Hematopoietic multipotent progenitor cell (in vitro differentiated cells): ENCODE measurements at places on chromosomes 2 and 18.
A peak's percentile ranks its signal among the peaks of the same experiment; 100 is the strongest.

GRCh38 chr2:190407246-190407661 lies 901 bp upstream of the MFSD6 start:
- no peak for DNase-seq

DNA sequence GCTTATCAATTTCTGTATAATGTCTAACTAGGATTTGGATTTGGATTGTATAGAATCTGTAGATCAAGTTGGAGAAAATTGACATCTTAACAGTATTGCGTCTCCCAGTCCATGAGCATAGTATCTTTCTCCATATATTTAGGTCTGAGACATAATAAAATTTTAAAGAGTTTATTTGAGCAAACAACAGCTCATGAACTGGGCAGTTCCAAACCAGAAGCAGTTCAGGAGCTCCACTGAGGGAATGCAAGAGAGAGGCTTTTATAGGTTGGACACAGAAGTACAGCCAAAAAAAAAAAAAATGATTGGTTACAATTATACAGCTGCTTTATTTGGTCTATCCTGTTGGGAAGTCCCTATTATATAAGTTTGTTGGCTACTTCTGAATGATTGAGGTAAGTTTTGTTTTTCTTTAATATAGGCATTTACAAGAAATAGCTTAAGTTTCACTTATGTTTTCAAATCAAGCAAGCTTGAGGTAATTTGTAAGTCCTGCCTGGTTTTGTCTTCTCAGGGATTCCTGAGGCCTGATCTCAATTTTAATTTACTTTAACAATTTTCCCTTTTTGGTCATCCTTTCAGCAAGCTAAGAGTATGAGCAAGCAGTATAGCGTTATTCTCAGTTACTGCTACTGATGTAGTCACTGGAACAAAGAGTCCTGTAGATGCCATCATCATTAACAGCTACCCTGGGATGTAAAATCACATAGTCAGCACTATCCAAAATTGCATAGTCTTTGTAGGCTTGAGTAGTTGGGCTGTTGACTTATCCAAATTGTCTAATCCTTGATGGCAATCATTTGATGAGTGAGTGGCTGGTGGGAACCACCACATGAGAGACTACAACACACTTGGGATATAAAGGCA lies 27.5 kb upstream of the RUFY4 start:
- no peak for DNase-seq

- DNase-seq = no peak
Observed at GRCh38 chr2:235701206-235701981, 207.6 kb downstream of the AGAP1 start.

- DNase-seq = no peak
Observed at GRCh38 chr2:186959486-186959885, 110.5 kb upstream of the ZSWIM2 start.

- DNase-seq = no peak
Observed at GRCh38 chr2:222912117-222912516, 51.3 kb downstream of the ACSL3 start.

DNA sequence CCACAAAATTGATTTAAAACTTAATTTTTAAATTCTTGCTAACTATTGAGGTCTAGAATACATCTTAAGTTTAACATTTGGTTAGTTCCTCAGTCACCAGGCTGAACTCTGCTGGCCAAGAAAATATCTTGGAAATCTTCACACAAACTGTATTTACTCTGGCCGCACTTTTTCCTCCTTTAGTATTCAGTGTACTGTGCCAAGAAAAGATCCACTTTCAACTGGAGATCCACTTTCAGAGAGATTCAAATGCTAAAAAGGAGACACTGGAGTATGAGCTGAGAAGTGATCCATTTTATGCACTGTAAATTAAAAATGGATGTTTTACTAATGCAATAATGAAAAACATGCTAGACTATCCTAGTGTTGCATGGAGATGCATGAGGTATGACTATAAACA lies 98.1 kb downstream of the ANTXR1 start:
- DNase-seq = no peak

GRCh38 chr2:179669196-179669595 lies 192.2 kb downstream of the ZNF385B start:
- DNase-seq = no peak

DNA sequence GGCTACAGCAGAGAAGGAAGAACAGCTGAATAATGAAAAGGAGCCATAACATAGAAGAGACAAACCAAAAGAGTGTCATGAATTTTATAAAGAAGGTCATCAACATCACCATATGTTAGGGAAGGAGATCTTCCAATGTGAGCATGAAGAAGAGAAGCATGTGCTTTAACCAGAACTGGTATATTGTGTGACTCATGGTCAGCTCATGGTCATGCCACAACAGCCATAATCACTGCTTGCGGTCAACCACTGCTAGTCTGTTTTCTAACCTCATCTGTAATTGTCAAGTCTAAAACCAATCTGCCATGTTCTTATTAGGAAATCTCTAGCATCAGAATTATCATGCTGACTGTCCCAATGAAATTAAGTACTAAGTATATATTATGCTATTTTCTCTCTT lies 204.1 kb upstream of the VRK2 start:
- no peak for DNase-seq

DNA sequence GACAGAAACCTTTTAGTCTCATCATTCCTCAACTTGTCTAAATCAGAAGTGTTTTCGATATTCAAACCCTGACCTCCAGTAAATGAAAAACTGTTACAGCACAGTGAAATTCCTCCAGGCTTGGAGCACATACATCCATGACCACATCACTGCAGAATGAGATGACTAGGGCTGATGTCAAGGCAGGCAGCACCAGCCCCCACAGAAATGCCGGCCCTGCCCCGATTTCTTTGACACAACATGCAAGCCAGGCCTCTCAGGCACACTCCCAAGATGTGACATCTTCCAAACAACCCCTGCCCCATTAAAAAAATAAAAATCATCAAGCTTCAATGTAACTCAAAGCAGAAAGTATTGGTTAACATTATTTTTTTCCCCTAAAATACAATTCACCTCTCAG lies 103.3 kb downstream of the CTAGE1 start:
- DNase-seq = no peak

- peak; percentile 87 for DNase-seq
Observed at GRCh38 chr2:209380293-209380692, 43.6 kb upstream of the MAP2 start.

DNA sequence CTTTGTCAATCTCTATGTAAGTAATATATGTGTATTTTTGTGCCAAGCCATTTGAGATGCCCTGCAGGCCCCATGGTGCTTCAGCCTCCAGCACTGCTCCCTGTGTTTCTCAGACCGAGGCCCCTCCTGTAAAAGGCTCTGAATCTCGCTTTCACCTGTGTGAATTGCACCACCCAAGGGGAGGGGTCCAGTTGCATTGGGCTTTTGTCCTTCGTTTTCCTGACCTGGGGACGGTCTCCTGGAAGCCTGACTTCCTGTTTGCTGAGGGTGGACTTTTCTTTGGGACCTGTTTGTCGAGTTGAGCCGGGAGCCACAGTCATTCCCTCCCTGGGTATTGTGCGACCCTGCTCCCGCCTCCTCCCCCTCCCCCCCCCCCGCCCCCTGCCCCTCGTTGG lies 48.9 kb downstream of the AGAP1 start:
- DNase-seq = no peak

GRCh38 chr2:166610180-166610912 lies 116.3 kb upstream of the SCN7A start:
- DNase-seq = no peak

DNA sequence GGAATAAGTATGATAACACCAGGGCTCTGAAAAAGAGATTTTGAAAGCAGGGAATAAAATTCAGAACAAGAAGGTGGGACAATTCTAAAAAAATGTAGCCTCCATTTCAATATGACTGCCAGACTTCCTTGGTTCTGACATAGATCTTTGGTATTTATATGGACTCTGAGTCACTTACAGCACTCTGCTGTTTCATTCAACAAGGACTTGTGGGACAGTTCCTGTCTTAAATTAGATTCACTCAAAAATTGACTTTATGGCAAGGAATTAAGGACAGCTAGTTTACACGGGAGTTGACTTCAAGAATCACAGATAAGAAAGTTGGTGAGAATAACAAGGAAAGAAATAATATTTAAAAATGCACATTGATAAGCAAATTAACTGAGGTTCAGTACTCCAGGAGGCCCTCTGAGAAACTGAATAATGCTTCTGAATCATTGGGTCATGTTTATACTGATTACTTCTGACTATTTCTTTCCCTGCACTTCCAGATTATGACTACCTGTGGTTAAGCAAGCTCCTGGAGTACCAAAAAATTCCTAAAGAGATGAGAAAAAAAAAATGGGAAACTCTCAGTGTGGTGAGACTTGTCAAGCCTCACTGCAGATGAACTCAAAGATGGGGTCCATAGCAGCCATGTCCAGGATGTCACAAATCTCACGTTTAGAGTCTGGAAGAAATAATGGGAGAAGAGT lies 828.3 kb upstream of the PIK3C3 start:
- no peak for DNase-seq

GRCh38 chr18:51169731-51170130 lies 27.8 kb downstream of the MEX3C start:
- DNase-seq = no peak

- DNase-seq = peak; percentile 3
Observed at GRCh38 chr2:100891906-100892642, 72.1 kb downstream of the NPAS2 start.

- DNase-seq = no peak
Observed at GRCh38 chr2:209534228-209534627, 110.4 kb downstream of the MAP2 start.

- DNase-seq = no peak
Observed at GRCh38 chr2:182667315-182667695, 48.8 kb upstream of the DNAJC10 start.

GRCh38 chr2:173612354-173612753 lies 257.7 kb downstream of the CDCA7 start:
- DNase-seq = no peak

DNA sequence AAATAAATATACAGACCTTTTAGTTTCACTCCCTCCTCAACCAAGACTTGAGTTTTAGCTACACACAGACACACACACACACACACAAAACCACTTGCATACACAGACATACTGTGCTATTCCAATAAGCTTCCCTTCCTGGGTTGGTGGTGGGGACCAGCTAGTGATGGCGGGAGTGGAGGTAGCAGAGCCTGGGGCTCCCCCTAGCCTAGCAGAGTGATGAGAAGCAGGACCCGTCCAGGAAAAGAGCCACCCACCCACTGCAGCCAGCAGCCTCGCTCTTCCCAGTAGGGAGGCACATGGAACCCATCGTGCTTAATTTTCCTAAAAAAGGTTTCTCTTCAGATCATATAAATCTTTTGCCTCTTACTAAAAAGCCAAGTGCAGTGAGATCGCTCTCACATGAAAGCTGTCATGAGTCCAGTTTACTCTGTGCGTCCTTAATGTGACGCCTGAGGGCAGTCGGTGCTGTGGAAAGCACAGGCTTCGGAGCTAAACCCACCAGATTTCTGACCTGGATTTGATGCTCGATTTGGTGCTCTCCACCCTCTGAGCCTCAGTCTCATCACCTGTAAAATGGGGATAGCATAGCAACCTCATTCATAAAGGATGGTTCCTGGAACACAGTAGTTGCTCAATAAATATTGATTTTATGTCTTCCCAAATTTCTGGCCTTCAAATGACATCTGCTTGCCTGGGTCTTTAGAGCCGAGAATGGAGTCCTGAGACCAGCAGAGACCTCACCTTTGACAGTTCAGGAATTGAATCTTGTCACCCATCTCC lies 60.1 kb upstream of the YWHAQ start:
- no peak for DNase-seq

DNA sequence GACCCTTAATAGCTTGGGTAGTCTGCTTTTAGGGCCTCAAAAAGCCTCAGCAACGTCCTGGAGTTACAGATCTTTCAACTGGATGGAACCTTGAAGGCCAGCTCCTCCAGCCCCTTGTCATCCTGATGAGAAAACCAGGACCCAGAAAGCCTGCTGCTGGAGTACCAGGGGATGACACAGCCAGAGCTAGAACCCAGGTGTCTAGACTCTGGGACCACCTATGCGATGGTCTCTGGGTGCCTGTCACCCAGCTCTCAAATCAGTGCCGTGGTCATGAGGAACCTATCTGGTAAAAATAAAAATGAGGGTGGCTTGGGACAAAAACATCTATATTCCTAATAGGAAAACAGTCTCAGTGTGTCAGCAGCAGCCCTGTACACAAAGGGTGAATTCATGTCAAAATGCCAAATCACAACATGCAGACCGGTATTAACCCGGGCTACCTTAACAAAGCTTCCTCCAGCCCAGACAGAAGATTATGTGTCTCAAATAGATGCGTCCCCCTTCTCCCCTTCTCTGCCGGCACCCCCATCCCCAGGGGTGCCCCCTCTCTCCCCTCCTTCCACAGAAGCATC lies 28.5 kb downstream of the SMAD7 start:
- DNase-seq = no peak

- DNase-seq = no peak
Observed at GRCh38 chr2:158497486-158497885, 40.7 kb downstream of the PKP4 start.

GRCh38 chr2:26144953-26145680 lies 27.8 kb upstream of the GAREM2 start:
- peak; percentile 82 for DNase-seq

DNA sequence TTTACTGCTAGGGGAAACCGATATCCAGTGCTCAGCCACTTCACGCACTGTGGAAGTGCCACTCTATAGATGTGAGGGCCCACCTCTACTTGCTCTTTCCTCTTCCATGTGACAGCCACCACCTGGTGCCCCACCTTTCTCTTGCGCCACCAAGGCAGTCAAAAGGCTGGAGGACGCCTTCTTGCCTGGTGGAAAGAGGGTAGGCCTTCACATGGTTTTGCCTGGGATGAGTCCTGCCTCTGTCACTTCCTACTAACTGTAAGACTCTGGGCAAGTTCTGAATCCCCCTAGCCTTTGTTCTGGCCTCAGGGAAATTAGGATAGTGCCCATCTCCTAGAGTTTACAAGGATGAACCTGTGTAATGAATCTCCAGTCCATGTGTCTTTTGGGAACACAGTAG lies 66.1 kb upstream of the ODC1 start:
- DNase-seq = no peak

GRCh38 chr18:59639821-59640220 lies 57.4 kb downstream of the CCBE1 start:
- DNase-seq = no peak

DNA sequence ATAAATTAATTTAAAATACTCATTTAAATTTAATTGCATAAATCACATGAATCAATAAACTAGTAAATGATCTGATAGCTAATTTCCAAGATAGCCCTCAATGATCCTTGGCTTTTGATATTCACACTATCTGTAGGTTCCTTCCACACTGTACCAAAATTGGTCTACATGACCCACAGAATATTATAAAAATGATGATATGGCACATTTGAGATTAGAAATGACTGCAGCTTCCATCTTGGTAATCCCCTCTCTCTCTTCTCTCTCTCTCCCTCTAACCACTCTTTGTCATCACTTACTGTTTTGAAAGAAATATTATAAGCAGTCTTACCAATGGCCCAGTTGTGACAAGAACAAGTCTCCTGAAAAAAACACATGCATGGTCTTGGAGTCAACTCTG lies 394.8 kb downstream of the LRRTM4 start:
- no peak for DNase-seq

GRCh38 chr2:19652811-19653210 lies 249.0 kb downstream of the TTC32 start:
- DNase-seq = no peak

- no peak for DNase-seq
Observed at GRCh38 chr2:239814861-239815601, 210.1 kb downstream of the NDUFA10 start.

GRCh38 chr2:145021962-145022665 lies 502.2 kb upstream of the ZEB2 start:
- no peak for DNase-seq
